CD8-positive, alpha-beta T cell (primary cell): ENCODE measurements at places on chromosomes 2 and 18. TPM values are rescaled to one million over a fixed set of nuclear protein-coding genes. Genes with fewer than 3 reads are reported as not detected.
A peak's percentile ranks its signal among the peaks of the same experiment; 100 is the strongest.

- no peak for DNase-seq
Observed at GRCh38 chr18:11163665-11164064, 14.3 kb upstream of the PIEZO2 start.

C2orf66 gene
- not detected for total RNA-seq

MALL gene
- not detected for total RNA-seq

KLHL14 gene
- total RNA-seq = 0.11 TPM

- no peak for DNase-seq
Observed at GRCh38 chr18:13684546-13684945, 41.8 kb downstream of the FAM210A start.

DNA sequence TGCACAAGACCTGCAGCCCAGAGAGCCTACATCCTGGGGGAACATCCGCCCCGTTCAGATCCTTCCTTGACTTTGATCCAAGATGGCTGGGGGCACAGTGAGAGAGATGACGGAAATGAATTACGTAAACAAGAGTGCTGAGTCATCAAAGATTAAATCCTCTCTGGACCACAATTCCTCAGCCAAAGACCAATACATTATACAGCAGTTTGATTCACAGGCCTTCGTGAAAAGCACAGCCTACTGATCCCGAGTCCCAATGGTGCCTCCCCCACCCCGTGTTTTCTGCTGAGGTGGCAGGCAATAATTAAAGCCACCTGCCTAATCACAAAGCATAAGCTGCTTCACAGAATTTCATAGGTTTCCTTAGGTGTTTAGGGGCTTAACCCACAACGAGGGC, 43.0 kb downstream of the MYO5B start:
- no peak for DNase-seq

NEU2 gene
- total RNA-seq = not detected

PCARE gene
- total RNA-seq = not detected

DNA sequence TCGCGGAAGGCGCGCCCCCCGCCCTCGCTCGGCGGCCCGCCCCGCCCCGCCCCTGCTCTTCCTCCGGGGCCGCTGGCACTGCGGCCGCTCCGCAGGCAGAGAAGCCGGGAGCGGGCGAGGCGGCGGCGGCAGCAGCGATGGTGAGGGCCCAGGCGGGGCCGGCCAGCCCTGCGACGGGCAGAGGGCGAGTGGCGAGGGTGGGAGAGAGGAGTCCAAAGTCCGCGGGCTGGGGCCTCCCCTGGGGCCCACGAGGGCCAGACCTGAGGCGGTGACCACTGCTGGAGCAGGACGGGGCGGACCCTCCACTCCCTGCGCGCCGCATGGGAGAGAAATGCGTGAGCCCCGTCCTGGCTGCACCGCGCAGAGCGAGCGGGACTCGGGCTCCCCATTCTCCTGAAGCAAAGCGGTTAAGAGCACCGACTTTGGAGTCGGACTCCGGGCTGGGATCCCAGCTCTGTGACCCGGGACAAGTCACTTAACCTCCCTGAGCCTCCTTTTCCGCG, at the start of gene VAMP5:
Gene VAMP5, plus strand, starts transcription at position 78 of the 503 bp plus-strand sequence. Its CDS starts 60 bp downstream, at position 138.
- DNase-seq = peak; percentile 44

MORN2 gene
- 5.7 TPM for total RNA-seq

DNA sequence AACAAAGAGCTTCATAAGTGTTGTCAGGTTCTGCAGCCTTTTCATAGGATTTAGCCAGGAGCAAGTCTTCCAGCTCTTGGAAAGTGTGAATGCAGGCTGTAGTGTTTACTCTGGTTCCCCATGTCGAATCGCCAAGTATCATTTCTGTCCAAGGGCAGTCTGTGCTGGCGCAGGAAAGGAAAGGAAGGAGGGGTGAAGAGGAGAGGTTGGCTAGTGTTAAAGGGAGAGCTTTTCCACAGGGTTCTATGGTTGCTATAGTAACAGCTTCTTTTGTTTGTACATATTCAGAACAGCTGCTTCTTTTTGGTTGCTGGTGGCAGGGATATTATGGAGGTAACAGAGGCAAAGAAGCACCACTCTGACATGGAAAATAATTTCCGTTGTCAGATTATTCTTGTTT, 69.9 kb downstream of the KCNH7 start:
- DNase-seq = no peak

PLEK gene
- total RNA-seq = 10.3 TPM

KLHL41 gene
- total RNA-seq = not detected

DNA sequence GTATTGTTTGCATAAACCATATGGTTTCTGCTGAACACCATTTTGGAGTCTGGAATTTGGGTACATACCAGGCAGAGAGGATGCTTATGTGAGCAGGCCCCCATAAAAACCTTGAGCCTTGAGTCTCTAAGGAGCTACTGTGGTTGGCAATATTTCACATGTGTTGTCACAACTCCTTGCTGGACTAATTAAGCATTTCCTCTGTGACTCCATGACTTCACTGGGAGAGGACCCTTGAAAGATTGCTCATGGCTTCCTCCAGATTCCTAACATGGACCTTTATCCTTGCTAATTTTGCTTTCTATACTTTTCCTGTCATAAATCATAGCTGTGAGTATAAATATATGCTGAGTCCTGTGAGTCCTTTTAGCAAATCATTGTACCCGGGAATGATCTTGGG, 7.6 kb upstream of the COQ10B start:
- DNase-seq = no peak

MAP3K19 gene
- not detected for total RNA-seq

DNA sequence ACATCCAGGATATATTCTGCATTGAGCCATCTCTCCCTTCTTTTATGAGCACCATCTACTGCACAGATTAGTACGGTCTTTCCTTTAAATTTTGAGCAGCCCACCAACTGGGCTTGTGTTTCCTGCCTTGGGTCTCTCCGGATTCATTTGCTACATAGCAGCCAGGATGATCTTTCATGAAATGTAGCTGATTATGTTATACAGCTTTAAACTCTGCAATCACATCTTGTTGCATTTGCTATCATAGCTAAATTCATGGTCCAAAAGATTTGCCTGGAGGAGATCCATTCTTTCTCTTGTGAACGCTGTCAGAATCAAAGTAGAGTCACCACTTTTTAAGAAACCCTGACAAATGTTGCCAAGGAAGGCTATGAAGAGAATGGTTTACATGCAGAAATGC, 215.1 kb upstream of the LRRTM4 start:
- no peak for DNase-seq

DNA sequence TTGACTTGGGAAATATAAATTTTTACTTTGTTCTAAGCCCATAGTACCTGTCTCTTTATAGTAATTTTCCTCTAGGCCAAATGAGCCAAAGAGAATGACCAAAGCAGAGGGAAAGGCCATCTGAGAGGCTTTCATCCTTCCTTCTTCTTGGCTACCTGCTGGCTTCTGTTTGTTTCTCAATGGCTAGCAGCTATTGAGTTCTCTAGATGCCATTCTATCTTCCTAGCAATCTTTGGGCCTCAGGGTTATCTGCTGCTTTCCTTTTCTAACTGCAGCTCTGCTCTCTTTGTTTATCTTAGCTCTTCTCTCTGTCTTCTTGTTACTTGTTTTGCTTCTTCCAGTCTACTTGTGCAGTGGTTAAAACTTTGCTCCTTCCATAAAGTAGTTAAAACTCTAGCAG, 601.1 kb upstream of the NRXN1 start:
- DNase-seq = no peak

PRKAG3 gene
- total RNA-seq = not detected

GRCh38 chr2:18552351-18553077, 7.9 kb downstream of the RDH14 start:
- DNase-seq = no peak

SLC4A3 gene
- total RNA-seq = not detected

DNA sequence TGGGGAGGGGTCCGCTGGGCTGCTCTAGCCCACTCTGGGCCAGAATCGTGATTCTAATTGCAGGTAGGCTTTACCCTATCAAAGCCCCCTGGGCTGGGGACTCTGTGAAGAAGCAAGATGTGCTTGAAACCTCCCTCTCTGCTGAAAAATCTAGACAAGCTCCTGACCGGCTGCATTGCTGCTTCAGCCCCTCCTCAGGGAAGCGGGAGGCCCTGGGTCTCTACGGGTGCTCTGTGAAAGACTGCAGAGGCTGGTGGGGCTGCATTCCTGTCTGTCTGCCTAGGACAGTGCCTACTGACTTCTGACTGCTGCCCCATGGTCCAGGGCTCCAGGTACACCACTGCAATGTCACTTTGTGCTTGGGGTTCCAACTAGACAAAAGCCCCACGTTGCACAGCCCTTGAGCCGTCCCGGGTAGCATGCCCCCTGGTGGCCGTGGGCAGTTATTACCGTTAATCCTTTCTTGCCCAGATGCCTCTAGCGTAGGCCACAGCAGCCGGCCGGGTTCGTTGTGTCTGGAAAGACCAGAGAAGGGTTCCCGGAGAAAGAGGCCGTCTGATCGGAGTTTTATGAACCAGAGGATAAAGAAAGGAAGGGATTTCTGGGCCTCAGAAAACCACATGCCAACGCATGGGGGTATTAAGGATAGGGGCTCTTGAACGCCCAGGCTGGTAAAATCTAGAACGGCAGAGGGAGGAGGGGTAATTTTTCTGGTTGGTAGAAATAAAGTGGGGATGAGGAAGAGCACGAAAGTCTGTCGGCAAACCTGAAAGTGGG, 15.9 kb upstream of the C1QL2 start:
- DNase-seq = peak; percentile 35

MAP3K20 gene
- 0.76 TPM for total RNA-seq

DNA sequence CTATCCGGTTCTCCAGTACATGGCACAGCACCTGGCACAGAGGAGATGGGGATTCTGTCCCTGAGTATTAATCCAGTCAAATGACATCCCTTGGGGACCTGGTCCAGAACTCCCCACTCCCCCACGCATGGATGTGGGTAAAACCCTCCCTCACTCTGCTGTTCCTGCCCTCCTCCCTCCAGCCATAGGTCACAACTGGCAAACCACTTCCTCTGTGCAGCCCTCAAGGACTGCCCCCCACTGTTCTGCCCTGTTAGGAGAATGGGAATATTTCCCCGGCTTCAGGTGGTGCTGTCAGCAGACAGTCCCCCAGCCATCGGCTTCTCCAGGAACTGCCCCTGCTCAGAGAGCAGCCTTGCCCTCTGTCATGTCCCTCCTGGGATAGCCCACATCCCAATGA, 1.5 kb upstream of the TFCP2L1 start:
- no peak for DNase-seq

KIAA2012 gene
- not detected for total RNA-seq

DNA sequence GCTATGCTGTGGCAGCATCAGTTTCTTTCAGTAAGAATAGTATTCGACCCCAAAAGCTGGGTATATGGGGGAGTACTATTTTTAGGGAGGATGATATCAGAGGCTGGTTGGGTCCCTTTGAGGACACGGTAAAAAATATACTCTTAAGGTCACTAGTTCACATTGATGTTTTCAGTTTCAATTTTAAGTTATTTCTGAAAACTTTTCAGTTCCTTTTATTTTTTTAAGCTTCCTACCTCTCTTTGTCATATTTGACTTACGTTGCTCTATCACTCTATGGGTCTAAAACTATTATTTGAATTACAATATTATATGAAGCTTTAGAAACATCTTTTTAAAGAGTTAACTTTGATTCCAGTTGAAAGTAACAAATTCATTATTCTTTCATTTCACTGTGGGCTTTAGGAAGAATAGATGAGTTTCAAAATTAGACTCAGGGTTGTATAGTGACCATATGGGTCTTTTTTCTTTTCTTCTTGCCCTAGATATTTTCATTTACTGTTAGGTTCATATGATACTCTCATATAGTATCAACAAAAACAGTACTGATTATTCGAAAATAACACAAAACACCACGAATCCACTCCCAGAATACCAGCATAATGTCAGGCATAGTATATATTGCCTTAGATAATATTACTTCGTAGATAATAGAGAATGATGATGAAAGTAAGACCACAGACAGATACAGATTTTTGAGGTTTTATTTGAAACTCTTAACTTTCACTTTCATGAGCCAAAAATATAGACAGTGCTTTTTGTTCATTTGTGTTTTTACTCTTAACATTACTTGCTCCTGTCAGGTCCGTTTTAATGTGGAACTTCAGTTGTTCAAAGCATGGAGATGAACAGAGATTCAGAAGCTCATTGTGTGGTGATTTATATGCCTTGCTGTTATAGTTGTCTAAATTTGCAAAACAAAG, 9.8 kb downstream of the RMDN2 start:
- no peak for DNase-seq

DNA sequence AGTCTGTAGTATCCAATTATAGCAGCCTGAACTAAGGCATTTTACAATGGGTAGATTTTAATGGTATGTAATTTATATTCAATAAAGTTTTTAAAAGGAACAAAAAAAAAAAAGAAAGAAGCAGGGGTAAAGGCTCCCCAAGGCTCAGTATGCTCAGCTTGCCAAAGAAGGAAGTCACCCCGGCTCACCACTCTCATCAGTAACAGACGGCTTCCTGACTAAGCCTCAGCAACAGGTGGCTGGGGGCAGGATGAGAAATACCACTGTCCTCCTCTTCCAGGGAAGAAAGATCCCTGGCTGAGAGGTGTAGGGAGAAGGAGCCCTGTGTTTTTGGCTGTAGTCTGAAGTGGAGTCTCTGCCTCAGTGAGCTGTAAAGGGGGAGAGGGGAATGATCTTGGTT, 121.2 kb downstream of the ARHGEF4 start:
- no peak for DNase-seq

ANKRD44 gene
- total RNA-seq = 113 TPM

NOL4 gene
- total RNA-seq = not detected

DNA sequence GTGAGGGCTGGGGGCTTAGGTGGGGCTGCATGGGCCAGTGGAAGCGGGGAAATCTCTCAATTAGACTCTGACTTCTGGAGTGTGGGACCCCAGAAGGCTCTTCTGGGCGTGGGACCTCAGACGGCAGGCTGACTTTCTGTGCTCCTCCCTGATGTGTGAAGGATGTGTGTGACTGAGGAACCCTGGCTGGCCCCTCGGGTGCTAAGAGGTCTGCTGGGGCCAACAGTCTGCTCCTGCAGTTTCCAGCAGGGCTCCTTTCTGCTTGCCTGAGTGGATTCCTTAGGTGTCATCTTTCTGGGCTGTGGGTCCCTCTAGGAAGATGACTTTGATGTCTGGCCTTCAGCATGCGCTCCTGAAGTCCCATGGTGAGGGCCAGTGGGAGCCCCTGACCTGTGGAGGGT, 167.5 kb downstream of the DYSF start:
- DNase-seq = no peak

GRCh38 chr2:222854773-222855700, 5.8 kb upstream of the ACSL3 start:
- DNase-seq = no peak

CTDP1 gene
- 121 TPM for total RNA-seq

DNA sequence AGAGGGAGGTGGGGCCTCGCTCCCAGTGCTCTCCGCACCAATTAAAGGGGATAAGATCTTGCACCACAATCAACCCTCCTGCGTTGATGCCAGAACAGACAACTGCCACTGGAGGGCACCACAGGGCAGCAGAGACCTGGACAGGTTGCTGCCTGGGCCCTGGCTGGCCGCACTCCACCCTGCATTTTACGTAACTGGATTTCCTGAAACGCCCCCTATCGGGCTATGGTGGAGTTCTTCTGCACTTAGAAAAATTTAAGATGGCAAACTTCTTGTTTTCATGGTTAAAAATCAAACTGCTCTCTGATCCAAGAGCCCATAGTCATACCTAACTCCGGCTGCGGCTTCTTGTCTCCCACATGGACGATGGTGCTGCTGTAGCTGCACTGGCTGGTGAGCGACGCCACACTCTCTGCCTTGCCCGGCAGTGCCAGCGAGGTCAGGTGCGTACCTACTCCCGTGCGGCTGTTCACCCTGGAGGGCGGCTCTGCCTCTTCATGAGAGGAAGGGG, 16.8 kb upstream of the HES6 start:
- peak; percentile 69 for DNase-seq

DNER gene
- total RNA-seq = not detected
